ENCODE measurements at places on chromosomes 5 and 9.

DNA sequence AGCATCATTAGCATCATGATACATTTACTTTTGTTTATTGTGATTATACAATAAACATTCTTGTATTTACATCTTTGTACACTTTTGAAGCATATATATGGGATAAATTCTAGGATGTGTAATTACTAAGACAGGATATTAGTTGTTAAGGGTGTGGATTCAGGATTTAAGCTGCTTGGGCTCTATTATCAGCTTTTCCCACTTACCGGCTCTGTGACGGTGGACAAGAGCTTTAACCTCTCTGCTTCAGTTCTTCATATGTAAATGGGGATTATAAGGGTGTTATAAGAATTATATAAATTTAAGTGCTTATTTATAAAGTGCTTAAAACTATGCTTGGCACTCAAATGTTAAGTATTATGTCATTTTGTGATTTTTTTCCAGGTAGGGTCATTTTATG is 131.1 kb downstream of the FER start:
- no peak for DNase-seq

DNA sequence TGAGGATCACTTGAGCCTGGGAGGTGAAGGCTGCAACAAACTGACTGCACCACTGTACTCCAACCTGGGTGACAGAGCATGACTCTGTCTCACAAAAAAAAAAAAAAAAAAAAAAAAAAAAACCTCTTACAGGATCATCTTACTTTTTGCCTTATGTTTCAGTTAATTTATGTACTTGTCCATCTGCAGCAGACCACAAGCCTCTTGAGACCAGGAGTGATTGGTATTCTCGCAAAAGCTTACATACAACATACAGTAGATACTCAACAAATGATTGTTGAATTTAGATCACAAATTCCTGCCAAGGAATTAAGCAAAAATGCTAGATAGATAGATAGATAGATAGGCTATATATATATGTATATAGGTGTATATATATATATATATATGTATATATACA is 12.4 kb downstream of the CEMIP2 start:
- DNase-seq: no peak

DNA sequence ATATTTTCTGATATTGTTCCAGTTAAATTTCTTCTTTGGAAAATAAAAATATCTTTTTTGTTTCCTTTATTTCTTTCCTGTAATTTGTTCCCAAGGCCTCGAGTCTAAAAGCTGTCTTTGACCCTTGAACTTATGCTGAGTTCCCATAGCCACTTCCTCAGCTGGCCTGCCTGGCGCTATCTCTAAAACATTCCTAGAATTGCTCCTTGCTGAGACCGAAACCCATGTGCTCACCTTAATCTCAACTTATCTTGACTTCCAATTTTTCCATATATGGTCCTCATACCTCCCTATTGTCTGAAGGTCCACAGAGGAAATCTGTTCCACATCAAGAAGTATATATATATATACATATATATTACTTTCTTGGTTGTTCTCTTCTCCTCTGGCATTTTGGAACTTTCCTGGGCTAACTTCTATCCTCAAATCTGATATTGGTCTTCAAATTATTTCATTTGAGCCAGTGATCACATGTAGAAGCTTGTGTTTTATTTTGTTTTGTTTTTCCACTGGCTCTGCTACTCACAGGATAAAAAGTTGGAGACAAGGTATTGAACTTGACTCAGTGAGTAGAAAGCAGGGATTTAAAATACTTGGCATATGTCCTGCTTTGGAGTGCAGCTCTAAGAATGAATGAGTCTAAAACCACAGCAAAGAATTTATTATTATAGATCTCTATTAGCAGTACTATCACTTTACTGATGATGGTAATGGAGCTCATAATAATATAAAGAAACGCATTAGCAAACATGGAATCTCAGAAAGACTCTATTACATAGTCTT is 45.2 kb downstream of the ENC1 start:
- DNase-seq: no peak

DNA sequence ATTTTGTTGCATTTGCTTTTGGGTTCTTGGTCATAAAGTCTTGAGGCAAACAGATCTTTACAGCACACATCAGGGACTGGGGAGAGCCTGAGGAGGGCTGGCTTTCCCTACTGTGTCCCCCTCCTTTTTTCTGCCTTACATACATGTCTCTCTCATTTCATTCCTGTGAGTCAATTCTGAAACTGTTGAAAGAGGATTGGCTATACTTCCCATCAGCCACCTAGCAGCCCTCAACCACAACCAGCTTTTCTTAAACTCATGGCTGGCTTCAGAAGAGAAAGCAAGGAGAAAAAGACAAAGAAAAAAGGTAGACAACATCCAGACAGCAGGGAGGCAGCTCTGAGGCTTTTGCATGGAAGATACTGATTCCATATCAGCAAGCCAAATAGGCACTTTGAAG is 374.8 kb upstream of the KIF2A start:
- DNase-seq: no peak

GRCh38 chr5:77843570-77844372 is 67.6 kb upstream of the TBCA start:
- DNase-seq: no peak

GRCh38 chr9:112283582-112284253 is 49.7 kb downstream of the PTBP3 start:
- no peak for DNase-seq

DNA sequence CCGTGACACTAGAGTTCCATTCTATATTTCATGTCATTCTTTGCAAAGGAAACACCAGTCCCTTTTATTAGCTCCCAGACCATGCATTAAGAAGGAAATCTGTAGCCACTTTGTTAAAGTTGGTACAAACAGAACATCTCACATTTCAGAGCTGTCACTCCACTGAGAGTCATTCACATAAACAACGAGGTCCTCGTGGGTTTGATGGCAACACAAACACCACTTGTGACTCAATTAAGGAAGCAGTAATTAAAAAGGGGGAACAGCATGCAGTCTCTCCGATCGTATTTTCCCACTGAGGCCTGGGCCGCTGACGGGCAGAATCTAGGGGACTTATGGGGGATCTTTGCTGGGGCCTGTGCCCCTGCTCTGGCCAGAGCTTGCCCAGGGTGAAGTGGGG is 94.2 kb upstream of the ZNF618 start:
- no peak for DNase-seq

DNA sequence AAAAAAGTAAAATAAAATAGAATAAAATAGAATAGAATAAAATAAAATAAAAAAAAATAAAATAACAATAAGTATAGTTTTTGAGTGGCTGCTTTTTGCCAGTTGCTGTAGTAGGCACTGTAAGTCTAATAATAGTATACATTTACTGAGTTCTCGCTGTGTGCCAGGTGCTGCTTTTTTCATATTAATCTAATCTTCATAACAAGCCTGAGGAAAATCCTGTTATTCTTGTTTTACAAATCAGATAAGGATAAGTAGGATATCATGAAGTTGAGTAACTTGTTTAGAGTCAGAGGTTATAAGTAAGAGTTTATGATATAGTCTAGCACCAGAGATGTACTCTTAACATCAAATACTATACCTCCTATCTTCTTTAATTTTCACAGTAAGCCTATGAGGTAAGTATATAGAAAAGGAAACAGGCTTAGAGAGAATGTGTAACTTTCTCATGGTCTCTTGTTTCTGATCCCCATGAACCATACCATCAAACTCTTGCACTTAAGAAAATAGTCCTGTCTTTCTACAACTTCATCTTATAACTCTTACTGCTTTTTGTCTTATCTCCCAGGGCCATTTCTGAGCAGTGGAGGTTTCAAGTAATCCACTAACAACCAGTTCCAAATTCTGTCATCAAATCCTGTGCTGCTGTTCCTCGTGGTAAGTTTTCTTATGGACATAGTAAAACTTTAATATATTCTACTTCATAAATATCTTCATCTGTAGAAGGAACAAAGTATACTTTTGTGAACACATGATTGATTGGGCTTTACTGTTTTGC is 18.7 kb downstream of the RMI1 start:
- no peak for DNase-seq

GRCh38 chr5:121239951-121240350 is 611.7 kb upstream of the FTMT start:
- no peak for DNase-seq

DNA sequence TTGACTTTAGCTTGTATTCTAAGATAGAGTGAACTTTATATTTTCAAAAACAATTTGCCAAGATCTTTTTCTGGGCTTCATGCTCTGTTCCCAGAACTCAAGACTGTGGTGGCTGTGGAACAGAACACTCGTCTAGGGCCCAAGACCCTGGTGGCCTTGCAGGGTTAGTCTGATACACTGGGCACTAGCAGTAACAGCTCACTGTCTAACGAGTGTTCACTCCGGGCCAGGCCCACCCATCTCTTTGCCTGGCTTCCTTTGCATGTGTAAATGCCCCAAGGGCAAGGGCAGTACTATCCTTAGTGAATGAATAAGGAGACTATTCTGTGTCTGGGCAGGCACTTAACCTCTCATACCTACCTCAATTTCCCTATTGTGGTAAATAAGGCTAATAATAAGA is 47.4 kb downstream of the PHF2 start:
- DNase-seq: no peak

DNA sequence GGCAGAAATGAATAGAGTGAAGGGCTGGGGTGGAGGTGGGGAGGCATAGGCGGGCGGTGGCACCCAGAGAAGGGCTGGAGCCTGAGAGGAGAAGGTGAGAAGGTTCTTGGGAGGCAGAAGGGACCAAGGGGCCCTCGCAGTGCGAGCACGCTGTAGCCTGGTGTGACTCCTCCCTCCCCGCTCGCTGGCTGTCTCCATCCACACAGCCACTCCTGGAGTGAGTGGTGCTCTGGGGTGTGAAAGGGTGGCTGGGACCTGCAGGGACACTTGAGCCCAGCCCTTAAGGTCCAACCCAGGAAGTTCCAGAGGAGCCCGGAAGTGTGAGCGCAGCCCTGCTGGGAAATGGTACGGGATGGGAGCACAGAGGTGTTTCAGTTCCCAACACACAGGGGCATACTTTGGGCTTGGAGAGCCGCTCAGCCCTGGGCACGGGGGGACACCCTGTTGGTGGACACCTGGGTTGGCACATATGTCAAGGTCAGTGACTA is 9.3 kb upstream of the SCGB3A1 start:
- DNase-seq: no peak

DNA sequence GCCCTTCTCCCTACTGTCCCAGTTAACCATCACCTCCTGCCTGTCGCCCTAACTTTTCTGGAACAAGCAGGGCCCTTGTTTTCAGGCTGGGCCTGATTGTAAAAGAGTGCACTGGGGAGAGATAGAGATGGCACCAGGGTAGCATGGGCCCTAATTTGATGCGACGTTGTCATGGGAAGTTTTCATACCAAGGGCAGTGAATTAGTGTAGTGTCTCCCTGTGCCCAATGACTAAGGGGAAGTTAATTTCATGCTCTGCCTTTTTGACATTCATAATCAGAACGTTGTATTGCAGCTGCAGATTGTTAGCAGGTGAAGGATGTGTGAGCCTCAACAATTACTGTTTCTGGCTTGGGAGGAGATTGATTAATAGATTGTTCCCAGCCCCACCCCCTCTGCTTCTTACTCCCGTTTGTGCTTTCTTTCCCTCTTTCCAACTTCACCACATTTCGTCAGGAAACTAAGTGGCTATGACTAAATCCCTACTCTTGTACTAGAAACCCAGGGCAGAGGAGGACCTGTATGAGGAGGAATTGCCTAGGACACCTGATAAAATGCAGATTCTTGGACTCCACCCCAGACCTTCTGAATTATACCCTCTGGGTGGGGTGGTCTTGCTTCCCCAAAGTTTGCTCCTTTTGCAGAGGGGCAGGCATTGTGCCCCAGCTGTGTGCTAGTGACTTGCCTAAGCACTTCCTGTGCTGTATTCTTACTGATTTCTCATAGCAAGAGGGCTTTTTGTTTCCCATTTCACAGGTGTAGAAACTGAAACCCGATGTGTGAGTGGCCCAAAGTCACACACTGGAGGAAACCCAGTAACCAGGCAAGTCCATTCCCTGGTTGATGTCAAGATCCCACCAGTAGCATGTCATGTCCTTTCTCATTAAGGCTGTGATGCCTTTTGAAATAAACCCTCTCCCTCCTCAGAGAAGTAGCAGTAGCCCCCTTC is 56.3 kb downstream of the DAB2IP start:
- no peak for DNase-seq

GRCh38 chr5:157541447-157542118 is 34.0 kb downstream of the ADAM19 start:
- no peak for DNase-seq

GRCh38 chr9:95938724-95939123 is 63.2 kb downstream of the ERCC6L2 start:
- DNase-seq: no peak

DNA sequence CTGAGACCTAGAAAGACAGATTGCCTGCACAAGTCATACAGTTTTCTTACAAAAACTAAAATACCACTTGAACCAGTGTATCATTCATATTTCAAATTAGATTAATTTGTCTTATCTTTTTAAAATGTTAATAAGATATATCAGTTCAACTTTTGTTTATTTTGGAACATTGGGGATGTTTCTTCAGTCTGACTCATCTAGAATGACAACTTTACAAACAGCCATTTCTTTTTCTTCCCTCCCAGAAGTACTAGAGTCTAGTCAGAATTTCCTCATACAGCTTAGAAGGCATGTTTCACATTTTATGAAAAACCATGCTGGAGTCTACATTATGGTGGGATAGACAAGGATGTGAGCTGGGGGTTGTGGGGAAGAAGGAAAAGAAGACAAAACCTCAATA is 262.5 kb downstream of the NFIB start:
- DNase-seq: no peak

DNA sequence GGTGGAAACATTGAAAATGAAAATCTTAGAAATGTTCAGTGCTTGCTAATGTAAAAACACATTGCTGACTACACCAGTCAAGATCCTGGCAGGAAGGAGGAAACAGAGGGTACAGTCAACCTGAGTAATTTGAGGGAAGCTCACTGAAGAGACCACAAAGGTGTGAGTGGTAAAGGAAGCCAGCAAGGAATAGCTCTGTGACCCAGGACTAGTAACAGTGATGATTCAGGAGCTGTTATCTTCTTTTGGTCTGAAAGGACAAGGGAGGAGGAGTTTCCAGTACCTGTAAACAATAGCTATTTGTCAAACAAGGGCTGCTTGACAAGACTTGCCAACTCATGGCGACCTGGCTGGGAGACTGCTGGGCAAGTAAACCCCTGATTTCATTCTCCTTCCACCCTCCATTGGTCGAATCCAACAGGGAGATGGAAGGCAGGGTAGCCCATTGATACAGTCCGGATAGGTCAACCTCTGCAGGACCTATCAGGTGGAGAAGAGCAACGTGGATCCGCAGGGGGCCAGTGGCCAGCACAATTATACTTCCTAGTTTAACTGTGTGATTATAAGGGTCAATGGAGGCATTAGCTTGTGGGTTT is 68.1 kb downstream of the MAMDC2 start:
- DNase-seq: no peak

DNA sequence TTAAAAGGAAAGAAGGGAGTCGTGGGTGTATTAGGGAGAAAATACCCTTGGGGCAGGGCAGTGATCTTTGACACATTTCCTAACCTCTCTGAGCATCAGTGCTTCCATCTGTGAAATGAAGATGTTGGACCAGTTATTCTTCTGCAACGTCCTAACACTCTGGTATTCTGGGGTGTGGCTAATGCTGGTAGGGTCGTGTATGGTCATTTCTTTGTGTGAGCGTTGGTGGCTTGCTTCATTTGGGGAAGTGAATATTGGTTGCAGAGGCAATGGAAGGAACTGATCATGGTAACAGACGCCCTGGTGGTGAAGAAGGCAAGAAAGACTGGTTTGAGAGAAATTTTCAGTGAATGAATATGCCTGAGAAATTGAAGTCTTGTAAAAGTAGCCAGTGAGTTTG is 67.9 kb upstream of the TTC23L start:
- no peak for DNase-seq

GRCh38 chr5:2263763-2264162 is 381.0 kb upstream of the IRX4 start:
- no peak for DNase-seq

Measured in stimulated activated CD4-positive, alpha-beta T cell treated with anti-CD3 and anti-CD28 coated beads, Interleukin-15, amount 100 ng/mL, for 1 hour (primary cell).